NCI-H2081 treated with DMSO at 0.1 percent for 48 hours (cell line): ENCODE measurements at places on chromosomes 12 and 14.

- no peak for DNase-seq
Observed at GRCh38 chr12:67333649-67334048, 64.5 kb downstream of the CAND1 start.

DNA sequence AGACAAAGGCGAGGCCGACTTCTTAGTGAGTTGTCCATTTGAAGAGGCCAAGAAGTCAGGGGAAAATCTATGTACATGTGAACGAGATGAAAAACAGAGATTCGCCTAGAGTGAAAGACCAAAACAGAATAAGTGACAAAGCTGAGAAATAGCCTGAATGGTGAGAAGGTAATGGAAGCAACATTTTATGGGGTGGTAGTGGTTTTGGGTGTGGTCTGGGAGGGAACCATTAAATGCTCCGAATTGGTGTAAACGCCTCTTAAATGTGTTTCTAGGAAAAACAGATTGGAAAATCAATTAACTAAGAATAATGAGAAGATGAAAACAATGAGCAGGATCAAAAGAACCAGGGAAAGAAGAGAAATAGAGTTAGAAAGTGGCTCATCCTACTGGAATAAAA lies 83.8 kb upstream of the MANSC4 start:
- DNase-seq: no peak

GRCh38 chr14:33564774-33565630 lies 385.9 kb downstream of the EGLN3 start:
- DNase-seq: no peak

DNA sequence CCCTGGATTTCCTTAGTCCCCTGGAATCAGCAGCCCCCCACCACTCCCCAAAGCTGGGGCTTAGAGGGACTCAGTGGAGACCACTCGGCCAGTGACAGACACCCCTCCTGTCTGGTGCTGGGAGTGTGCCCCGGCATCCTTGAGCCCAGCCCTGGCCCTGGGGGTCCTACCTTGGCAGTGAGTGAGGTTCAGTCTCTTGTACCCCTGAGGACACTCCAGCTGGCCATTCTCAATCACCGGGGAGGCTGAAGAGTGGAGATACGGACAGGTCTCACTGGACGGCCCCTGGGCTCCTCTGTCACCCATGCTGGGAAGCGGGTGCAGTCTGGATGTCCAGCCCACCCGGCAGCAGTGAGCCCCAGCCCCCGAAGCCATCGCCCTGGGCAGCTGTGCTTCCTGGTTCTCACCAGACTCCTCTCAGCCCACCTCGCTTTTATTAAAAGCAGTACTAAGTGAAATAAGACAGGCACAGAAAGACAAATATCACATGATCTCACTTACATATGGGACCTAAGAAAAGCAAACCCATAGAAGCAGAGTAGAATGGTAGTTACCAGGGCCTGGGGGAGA lies 42.3 kb downstream of the ISCA2 start:
- DNase-seq: no peak

- no peak for DNase-seq
Observed at GRCh38 chr14:76880449-76880848, 54.2 kb downstream of the LRRC74A start.

DNA sequence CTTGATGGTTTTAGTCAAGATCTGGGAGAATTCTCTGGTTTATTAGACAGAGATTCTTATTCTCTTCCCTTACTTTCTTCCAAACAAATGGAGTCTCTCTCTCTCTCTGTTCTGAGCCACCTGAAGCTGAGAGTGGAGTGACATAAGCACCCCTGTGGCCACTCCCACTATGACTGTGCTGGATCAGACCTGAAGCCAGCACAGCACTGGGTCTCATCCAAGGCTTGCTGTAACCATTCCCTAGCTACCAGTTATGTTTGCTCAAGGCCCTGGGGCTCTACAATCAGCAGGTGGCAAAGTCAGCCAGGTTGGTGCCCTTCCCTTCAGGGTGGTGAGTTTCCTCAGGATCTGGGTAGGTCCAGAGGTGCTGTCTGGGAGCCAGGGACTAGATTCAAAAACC lies 568.5 kb downstream of the AACS start:
- DNase-seq: no peak

DNA sequence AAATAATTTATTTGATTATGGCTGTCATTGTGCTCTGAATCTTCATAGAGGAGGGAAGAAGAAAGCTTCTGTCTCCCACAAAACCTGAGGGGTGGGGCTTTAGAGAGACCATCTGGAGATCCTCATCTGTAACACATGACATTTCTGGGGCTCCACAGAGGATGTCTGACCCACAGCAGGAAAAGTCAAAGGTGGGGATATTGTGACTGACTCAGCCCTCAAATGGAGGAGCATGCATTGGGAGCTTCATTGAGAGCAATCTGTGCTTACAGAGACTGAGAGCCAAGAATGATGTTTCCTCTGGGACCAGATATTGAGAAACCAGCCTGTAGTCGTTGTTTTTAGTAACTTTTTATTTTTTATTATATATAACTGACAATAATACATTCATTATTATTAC lies 158.7 kb downstream of the SYT1 start:
- no peak for DNase-seq

- DNase-seq: no peak
Observed at GRCh38 chr12:131287938-131288764, 334.4 kb downstream of the ADGRD1 start.

DNA sequence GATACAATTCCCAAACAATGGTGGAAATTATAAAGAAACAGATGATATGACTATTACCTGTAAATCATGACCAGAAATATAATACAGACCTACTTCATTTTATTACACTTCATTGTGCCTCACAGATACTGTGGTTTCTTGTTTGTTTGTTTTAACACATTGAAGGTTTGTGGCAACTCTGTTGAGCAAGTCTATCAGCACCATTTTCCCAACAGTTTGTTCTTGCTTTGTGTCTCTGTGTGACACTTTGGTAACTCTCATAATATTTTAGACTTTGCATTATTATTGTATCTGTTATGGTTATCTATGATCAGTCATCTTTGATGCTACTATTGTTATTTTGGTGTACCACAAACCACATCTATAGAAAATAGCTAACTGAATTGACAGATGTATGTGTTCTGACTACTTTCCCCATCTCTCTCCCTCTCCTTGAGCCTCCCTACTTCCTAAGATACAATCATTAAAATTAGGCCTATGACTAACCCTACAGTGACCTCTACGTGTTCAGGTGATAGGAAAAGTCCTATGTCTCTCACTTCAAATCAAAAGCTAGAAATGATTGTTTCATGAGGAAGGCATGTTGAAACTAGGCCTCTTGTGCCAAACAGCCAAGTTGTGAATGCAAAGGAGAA lies 49.1 kb downstream of the FBXO33 start:
- no peak for DNase-seq

DNA sequence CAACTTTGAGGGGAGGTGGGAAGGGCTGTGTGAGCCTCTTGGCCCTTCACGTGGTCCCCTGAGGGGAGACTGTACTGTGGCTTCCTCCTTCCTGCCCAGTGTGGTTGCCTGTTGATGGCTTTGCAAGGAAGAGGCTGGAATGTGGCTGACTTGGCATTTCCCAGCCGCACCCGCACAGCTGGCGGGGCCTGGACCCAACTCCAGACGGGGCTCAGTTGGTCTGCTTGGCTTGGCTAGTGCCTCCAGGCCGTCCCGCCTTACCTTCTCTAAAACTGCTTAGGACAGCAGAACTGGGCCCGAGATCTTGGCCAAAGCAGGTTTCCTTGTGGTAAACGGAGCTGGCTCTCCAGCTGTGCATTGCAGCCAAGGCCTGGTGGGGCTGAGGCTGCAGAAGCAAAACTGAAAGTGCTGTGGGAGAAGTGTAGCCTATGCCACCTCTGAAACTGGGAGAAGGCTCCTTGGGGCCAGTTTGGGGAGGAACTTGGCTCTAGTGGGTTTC lies 139.5 kb downstream of the SMOC1 start:
- DNase-seq: no peak

- no peak for DNase-seq
Observed at GRCh38 chr14:104530646-104531045, 48.9 kb upstream of the C14orf180 start.

DNA sequence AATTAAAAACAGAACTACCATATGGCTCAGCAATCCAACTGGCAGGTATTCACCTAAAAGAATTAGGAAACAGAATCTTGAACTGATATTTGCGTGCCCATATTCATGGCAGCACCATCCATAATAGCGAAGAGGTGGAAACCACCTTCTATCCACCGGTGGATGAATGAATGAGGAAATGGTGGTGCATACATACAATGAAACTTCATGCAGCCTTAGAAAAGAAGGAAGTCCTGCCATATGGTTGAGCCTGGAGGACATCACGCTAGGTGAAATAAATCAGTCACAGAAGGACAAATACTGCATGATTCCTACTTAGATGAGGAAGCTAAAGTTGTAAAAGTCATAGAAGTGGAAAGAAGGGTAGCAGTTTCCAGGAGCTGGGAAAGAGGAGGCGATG lies 6.6 kb downstream of the TCL1A start:
- no peak for DNase-seq

DNA sequence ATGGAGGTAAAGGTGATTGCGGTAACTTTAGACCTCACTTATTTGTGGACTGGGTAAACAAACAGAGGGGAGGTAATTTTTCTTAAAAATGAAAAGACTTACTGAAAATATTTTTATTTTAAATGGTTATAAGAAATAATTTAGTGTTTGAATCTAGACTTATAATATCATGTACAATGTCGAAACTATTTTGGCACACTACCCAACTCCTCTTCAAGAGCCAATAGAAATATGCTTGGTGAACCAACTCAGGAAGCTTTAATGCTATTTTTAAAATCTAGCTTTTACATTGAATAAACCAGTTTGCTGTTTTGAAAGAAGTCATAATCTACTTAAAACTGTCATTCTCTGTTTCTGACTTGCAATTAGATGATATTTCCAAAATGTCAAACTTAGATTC lies 175.8 kb upstream of the NPAS3 start:
- DNase-seq: no peak

DNA sequence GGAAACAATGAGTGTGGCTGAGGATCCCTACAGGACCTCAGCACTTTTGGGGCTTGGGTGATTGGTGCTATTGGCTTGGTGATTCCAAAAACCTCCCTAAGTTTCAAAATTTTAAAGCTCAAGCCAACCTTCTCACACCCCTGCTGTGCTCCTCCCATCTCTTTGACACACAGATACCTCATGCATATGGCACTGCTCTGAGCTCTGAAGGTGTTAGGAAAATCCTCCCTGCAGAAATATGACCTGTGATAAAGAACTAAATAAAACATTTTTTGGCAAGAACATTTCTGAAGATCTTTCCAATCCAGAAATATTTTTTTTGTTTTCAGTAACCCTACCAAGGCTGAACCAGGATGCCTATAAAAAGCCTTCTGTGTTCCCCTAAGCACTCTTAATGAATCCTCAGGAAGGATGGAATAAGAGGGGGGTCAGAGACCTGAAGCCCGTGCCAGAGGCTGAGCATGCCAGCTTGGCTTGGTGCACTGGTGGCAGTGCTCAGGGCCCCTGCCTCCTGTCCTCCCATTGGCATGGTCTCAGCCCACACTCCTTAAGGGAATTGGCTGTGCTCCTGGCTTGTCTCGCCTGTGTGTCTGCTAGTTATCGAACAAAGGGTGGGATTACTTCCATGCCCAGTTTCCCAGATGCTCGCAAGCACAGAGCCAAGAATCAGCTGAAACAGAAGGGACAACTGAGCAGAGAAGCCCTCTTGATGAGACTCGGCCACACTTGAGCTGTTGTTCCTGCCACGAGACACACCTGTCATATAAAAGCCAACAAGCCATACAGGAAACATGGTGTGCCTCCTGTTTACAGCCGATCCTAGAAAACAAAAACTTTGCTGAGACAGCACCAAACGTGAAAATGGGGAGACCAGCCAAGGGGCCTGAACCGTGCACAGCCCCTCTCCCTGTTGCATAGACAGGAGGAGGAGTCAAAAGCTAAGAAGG lies 132.7 kb upstream of the EEA1 start:
- DNase-seq: no peak
